Stimulated activated CD4-positive, alpha-beta T cell treated with anti-CD3 and anti-CD28 coated beads, Interleukin-1b, Interleukin-23, amount 100 ng/mL, for 1 hour (primary cell): ENCODE measurements at places on chromosomes 6 and 20.

- no peak for DNase-seq
Measured at GRCh38 chr6:12893036-12893435, 176.5 kb downstream of the PHACTR1 start.

- no peak for DNase-seq
Measured at GRCh38 chr6:141452354-141452686, 680.4 kb upstream of the GJE1 start.

- DNase-seq, result no peak
Measured at GRCh38 chr20:63402181-63402859, 41.2 kb upstream of the CHRNA4 start.

DNA sequence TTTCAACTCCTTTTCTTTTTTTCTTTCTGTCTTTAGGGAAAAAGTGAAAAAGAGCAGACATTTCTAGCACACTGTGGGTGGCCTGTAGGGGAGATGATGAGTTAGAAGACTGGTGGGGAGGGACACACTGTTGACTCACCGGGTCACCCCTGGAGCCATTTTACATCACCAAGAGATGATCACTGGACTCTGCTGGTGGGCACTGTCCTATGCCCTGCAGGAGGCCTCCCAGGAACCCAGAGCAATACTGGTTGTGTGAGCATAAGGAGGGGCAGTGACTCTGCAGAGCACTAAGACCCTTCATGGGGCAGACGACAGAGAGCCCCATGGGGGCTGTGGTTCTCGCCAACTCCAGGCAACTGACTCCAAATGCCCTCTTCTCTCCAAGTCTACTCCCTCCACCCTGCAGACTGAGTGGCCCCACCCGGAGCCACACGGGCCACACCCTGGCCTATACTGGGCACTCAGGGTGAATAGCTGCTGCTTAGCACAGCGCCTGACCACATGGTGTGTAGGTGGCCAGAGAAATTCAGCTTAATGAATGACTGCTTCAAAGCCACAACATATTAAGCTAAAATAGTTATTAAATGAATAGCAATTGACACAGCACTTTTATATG lies 177.5 kb downstream of the CDC5L start:
- no peak for DNase-seq
